Adrenal gland (tissue), 19 donors: ENCODE measurements at places on chromosomes 16 and 17. TPM values are rescaled to one million over a fixed set of nuclear protein-coding genes. Genes with fewer than 3 reads are reported as not detected.
A peak's percentile ranks its signal among the peaks of the same experiment; 100 is the strongest.

DNA sequence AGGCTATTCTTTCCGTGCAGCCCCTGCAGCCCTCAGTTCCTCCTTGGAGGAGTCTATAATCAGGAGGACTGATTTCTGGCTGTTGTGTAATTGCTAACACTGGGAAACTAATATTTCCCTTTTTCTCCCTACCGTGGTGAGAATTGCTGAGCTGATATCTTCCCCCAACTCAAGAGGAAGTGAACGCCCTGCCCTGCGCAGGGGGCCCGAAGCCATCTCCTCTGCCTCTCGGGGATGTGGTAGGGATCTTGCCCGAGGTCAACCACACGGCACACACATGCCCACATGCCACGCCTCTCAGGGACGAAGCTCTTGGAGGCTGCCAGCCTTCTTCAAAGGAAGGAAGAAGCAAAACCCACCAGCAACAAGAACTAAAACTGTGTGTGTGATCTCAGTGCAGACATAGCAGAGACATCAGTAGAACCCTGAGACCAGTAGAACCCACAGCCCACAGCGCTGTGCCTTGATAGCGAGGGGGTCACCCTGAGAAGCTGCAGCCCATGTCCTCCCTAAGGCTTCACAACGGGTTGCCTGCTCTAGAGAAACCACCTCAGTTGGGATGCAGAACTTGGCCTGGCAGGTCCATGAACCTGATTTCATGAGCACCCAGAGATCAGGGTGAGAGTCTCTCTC is 8.9 kb upstream of the ULK2 start:
- peak; percentile 76 for DNase-seq

GRCh38 chr17:57667461-57667923 is 77.6 kb downstream of the CCDC182 start:
- DNase-seq = peak; percentile 60

DNA sequence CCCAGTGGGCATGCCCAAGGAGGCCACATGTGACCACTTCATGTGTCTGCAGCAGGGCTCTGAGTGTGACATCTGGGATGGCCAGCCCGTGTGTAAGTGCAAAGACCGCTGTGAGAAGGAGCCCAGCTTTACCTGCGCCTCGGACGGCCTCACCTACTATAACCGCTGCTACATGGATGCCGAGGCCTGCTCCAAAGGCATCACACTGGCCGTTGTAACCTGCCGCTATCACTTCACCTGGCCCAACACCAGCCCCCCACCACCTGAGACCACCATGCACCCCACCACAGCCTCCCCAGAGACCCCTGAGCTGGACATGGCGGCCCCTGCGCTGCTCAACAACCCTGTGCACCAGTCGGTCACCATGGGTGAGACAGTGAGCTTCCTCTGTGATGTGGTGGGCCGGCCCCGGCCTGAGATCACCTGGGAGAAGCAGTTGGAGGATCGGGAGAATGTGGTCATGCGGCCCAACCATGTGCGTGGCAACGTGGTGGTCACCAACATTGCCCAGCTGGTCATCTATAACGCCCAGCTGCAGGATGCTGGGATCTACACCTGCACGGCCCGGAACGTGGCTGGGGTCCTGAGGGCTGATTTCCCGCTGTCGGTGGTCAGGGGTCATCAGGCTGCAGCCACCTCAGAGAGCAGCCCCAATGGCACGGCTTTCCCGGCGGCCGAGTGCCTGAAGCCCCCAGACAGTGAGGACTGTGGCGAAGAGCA is 4.4 kb downstream of the WFIKKN2 start:
- DNase-seq = peak; percentile 39

DNA sequence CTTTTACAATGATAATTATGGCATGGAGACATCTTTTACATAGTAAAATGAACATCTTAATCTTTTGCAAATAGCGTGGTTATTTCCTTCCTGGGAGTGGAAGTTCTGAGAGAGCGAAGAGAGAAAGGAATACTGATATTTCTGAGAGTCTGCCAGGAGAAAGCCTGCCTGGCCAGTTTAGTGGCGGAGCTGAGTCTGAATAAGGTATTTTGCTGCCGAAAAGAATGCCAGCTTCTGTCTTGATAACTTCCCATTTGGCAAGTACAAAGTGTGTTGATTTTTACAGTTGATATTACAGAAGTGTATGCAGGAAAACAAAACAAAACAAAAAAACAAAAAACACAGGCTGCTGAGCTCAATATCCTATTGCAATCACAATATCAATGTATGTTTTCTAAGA is 55.9 kb downstream of the KCNJ2 start:
- no peak for DNase-seq

DNA sequence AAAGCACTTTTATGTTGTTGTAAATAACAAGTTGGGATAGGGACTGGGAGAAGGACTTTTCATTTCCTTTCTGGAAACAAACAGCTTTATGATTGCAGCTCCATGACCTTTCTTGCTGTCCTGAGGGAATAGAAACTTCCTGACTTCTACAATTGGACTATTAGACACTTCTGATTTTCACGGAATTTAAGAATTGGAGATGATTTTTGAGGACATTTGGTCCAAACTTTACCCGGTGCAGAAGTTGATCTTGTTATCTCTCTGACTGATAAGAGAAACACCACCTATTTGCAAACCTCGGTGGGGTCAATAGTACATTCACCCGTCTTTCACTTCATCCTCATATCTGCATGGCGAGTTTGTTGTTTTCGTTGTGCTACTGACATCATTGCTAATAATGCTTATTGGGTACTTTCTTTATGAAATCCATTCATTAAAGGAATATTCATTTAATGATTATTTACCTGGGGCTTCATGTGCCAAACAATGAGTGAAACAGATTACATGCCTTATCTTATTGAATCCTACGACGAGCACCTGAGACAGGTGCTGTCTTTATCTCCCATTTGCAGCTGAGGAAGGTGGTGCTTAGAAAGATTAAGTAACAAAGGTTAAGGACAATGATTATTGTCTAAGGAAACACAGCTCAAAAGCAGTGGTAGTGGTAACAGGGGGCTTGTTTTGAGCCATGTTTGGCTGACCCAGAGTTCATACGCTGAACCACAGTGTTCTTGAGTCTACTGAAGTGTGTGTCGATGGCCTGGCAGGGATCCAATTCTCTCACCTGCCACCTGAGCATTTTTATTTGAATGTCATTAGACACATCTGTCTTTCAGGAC is 176.9 kb upstream of the FAM20A start:
- no peak for DNase-seq

DNA sequence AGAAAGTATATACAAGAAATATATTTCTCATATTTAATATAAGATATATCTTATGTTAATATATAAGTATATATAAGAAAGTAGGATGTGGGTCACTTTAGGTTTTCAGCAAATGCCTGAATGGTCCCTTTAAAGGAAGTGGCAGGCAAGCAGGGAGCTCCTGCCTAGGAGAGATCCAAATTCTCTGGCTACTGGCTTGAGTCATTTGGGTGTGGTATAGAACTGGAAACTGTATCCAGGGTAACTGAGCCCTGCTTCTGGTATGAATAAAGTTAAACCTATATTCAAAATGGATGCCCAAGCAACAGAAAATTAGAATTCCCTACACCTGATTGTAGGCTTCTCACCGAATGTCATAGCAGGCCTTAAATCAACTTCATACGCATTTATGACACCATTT is 144.4 kb downstream of the ZNF18 start:
- DNase-seq = no peak

DNA sequence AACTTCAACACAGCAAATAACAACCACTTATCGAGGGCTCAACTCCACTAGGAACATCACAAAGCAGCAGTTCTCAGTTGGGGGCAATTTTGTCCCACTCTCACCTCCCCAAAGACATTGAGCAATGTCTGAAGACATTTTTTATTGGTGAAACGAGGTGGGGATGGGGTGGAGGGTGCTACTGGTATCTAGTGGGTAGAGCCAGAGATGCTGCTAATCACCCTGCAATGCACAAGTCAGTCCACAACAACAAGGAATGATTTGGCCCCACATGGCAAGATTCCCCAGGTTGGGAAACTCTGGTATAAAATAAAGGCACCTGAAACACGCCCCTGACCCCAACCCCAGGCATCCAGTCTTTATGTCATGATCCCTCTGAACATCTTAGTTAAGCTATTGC is 33.3 kb downstream of the TLE7 start:
- DNase-seq = no peak

DNA sequence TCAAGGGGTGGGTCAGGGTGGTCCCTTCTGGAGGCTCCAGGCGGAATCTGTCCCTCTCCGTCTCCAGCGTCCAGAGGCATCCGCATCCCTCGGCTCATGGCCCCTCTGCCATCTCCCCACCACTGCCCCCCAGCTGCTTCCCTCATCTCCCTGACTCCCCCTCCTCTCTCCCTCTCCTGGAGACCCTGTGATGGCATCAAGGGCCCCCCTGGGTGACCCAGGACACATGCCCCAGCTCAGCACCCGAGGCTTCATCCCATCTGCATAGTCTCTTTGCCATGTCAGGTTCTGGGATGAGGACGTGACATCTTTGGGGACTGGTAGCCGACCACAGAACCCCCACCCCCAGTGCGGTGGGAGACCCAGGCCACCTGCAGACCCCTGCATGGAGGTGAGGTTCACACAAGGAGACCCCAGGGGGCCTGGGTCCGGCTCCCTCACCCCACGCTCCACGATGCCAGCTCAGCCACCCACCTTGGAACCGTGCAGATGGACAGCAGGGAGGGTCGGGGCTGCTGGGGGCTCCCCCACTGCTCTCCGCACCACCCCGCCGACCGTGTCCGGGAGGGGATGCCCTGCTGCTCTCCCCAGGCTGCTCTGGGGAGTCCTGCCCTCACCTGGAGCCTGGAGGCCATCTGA is 3.8 kb downstream of the SECTM1 start:
- no peak for DNase-seq

DNA sequence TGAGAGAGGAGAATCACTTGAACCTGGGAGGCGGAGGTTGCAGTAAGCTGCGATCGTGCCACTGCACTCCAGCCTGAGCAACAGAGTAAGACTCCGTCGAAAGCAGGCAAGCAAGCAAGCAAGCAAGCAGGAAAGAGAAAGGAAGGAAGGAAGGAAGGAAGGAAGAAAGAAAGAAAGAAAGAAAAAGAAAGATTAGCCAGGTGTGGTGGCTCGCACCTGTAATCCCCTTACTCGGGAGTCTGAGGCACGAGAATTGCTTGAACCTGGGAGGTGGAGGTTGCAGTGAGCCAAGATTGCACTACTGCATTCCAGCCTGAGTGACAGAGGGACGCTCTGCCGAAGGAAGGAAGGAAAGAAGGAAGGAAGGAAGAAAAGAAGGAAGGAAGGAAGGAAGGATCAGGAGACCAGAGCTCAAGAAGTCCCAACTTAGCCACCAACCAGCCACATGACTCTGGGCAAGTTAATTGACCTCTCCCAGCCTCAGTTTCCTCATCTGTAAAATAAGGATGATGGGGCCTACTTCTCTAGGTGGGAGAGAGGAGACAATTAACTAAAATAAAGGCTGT is 6.5 kb downstream of the GFAP start:
- DNase-seq = no peak

GRCh38 chr16:85309656-85310587 is 197.7 kb upstream of the CIBAR2 start:
- DNase-seq = no peak

DNA sequence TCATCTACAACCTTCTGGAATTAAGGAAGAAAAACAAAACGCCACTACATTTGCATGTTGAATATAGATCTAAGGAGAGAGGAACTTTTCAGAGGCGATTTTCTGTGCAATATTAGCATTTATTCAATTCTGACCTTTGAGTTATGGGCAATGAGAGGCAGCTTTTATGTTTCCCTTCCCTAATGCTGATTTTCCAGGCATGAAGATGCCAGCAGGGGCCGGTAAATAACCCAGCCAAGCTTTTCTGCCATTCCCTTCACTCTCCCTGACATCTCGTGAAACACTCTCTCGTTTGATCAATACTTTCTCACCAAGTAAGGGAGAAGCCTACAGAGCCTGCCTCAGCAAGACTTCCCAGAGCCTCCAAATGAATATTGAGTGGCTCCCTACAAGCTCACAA is 470.5 kb upstream of the GOT2 start:
- no peak for DNase-seq

GRCh38 chr17:73534209-73534909 is 109.9 kb downstream of the SDK2 start:
- no peak for DNase-seq

GRCh38 chr16:22358000-22358399 is 16.4 kb downstream of the CDR2 start:
- no peak for DNase-seq

- no peak for DNase-seq
Measured at GRCh38 chr16:84247844-84248243, 8.0 kb upstream of the KCNG4 start.

GRCh38 chr17:4162775-4163466 is 19.9 kb downstream of the CYB5D2 start:
- DNase-seq = no peak

DNA sequence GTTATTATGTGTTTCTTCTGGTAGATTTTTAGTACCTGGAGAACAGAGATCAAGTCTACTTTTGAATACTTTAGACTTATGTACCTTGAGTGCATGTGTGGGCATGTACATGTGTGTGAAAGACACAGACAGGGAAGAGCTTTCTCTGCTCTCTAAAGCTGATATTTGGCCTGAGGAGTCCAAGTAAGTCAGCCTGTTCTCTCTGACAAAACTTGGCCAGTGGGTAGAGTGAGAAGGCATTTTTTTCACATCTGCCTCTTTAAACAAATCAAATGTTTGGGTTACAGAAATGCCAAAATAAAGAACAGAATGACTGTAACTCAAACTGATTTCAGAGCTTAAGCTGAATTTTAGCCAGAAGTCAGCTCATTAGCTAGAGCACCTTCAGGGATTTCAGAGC is 309.7 kb upstream of the DYNLRB2 start:
- DNase-seq = no peak

DNA sequence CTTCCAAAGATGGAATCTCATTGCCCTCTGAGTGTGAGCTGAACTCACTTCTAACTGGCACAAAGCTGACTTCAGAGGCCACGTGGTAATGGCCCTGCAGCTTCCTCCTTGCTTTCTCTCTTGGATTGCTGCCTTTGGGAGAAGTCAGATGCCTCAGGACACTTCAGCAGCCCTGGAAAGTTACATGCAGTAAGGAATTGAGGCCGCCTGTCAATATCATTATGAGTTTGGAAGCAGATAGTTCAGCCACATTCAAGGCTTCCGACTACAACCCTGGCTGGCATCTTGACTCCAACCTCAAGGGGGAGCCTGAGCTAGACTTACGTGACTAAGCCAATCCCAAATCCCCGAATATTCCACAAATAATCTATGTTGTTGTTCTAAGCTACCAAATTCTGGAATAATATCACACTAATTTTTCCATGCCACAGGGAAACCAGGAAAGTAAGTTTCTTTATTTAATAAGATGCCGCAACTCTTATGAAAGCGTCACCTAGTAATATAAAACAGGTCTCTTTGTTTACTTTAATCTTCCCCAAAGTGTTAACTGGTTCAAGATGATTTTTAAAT is 13.6 kb downstream of the CEP20 start:
- DNase-seq = peak; percentile 68

CDK3 gene
- 4.0 TPM for total RNA-seq

PHOSPHO1 gene
- total RNA-seq = not detected

ALOXE3 gene
- not detected for total RNA-seq

CYBA gene
- total RNA-seq = 125 TPM

NSRP1 gene
- 8.9 TPM for total RNA-seq

ZNF385C gene
- not detected for total RNA-seq

TBC1D3I gene
- total RNA-seq = not detected

PLXDC1 gene
- 4.5 TPM for total RNA-seq

ZNF205 gene
- total RNA-seq = 18.7 TPM

SECTM1 gene
- 3.4 TPM for total RNA-seq

KRTAP4-6 gene
- not detected for total RNA-seq

CES4A gene
- 15.6 TPM for total RNA-seq
